Vagina (tissue), 2 donors: ENCODE measurements at places on chromosomes 2 and 18.

GRCh38 chr2:69559442-69560146, 83.9 kb downstream of the AAK1 start:
- DNase-seq = no peak

DNA sequence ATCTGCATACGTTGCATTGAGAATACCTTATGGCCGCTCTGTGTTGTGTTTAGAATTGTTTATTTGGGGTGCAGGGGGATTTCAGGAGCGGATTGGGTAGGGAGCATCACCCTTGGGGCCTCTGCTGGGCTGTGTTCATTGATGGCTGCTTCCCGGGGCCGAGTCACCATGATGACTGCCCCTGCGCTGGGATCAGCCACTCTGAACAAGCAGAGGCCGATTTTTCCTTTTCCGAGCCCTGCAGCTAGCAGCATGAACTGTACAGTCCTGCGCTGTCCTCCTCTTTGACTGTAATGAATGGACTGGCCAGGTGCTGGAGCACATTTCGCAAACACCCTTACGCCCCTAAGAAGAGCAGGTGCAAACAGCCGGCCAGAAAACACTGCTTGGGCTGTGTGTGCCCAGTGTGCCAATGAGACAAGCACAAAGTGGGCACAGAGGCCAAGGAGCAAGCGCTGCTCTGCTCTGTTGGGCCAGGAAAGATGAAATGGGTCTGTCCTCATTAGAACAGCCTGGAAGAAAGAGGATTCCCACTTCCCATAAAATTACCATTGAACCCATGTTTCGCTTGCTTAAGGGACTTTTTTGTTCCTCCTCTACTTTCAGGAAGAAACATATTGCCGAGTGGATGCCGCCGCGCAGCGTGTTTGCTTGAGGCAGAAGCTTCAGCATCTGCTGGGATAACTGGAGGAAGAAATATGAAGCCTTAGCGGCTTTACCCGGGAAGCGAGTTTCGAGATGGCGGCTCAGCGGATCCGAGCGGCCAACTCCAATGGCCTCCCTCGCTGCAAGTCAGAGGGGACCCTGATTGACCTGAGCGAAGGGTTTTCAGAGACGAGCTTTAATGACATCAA, 82.7 kb downstream of the SH3BP4 start:
- no peak for DNase-seq

- DNase-seq = no peak
Observed at GRCh38 chr2:126315828-126316227, 340.1 kb upstream of the GYPC start.

- DNase-seq = no peak
Observed at GRCh38 chr2:127664065-127664894, 11.1 kb downstream of the LIMS2 start.

GRCh38 chr2:12014088-12014960, 267.9 kb downstream of the LPIN1 start:
- DNase-seq = no peak

- DNase-seq = no peak
Observed at GRCh38 chr2:211793690-211794089, 744.9 kb downstream of the ERBB4 start.
